ENCODE measurements at places on chromosomes 3 and 15.
A peak's percentile ranks its signal among the peaks of the same experiment; 100 is the strongest.

GRCh38 chr15:50119063-50120040 is at the start of gene ATP8B4:
Gene ATP8B4 (minus strand): TSS chr15:50119233. CDS start chr15:50106966, 12,267 bp downstream.
- DNase-seq: no peak

GRCh38 chr15:27707257-27707656 is 391.9 kb downstream of the OCA2 start:
- no peak for DNase-seq

DNA sequence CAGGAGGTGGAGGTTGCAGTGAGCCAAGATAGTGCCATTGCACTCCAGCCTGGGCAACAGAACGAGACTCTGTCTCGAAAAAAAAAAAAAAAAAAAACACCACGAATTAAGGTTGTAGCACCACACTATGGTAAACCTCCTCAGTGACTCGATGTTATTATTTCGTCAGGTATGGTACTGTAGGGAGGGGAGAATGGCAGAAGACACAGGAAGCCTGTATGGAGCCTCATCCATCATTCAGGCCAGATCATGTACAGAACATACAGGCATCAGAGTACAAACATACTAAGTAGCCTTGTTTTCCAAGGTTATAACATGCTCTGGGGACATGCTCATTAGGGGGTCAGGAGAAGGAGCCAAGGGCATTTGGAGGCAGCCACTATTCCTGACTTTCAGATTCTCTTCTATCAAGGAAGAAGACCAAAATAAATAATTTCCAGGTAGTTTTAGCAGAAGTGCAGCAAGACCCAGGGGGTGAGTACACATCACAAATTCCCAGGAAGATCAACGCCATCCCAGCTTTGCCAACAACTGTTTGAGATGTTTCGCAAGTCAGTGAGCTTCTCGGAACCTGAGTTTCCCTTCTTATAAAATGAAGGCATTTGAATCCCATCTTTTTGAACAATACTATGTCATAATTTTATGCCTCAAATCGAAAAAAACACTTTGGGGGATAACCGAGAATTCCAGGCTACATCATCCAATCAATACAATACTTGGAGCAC is 79.8 kb downstream of the FOXP1 start:
- DNase-seq: peak; percentile 57

DNA sequence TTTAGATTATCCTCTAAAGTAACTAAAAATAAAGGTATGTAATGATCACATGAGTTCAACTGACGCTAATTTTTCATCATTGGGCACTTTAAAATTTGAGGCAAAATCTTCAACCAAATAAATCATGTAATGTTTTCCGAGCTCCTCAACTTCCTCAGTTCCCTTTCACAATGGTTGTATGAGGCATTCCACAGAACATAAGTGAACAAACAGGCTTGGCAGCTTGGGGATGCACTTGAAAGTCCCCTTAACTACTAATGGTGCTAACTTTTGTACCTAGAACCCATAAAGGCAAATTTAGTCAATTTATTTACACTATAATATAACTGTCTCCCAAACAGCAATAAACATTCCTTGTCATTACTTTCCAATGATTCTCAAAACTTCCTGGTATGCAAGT is 1137.9 kb downstream of the ROBO2 start:
- DNase-seq: no peak

- DNase-seq: no peak
These were observed 301.2 kb downstream of the MECOM start for GRCh38 chr3:169362301-169362700.

DNA sequence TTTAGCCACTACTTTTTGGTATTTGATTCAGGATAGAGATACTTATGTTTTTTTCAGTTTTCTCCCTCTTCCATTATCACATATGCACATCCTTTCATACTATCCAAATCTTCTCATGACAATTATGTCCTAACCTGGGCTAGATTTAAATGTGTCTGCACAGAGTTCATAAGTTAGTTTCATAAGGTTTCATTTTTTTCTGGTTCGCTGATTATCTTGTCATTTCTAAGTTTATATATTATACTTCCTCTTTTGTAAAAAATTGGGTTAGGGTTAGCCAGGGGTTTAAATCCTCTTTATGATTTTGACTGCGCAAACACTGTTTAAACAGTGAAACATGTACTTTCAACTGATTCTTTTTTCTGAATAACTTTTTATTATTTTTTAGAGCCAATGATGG is 148.6 kb downstream of the SST start:
- no peak for DNase-seq

DNA sequence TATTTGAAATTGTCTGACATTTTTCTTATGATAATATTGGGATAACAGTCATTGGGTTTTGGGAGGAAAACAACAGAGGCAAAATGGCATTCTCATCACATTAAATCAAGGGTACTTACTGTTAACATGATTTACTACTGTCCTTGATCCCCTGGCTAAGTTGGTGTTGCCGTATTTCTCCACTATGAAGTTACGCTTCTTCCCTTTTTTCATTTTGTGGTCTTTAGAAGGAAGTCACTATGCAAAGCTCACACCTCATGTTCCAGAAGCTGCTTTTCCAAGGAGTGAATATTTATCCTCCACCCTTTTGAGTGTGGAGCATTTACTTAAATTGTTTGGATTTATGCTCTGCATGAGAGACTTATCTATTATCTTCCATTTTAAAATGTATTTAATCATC is 63.7 kb downstream of the ALCAM start:
- no peak for DNase-seq

DNA sequence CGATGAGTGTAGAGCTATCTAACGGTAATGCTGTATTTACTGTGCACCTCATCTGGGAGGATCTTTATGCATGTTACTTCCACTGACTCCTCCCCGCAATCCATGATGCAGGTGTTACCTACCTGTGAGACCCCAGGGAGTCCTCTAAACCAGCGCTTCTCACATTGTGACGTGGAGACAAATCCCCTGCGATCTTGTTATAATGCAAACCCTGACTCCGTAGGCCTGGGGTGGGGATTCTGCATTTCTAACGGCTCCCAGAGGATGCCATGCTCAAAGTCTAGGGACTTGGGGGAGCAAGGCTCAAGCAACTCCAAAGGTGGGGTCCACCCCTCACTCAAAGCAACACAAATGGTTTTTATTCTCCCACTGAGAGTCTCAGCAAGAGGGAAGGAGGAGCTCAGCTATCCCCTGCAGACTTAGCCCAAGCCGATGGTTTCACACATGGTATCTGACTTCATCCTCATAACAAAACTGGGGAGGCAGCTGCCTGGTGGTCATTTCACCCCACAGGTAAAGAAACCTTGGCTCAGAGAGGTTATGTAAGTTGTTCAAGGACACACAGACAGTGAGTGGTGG is 63.6 kb downstream of the PCSK6 start:
- DNase-seq: no peak

DNA sequence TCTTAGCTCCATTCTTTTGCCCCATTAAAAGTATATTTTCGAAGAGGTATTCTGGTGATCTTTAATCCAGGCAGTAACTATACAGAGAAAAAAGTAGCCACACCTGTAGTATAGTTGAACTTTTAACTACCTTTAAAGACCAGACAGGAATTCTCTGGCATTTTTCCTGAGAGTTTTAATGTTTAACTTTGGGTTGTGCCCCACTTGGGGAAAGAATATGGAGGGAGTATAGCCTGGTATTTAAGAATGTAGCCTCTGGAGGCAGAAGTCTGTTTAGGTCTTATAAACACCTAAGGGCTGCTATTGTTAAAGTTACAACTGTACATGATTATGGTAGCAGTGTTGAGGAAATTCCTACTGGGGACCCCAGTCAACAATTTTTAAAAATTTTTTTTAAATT is 19.3 kb downstream of the C3orf85 start:
- DNase-seq: no peak

DNA sequence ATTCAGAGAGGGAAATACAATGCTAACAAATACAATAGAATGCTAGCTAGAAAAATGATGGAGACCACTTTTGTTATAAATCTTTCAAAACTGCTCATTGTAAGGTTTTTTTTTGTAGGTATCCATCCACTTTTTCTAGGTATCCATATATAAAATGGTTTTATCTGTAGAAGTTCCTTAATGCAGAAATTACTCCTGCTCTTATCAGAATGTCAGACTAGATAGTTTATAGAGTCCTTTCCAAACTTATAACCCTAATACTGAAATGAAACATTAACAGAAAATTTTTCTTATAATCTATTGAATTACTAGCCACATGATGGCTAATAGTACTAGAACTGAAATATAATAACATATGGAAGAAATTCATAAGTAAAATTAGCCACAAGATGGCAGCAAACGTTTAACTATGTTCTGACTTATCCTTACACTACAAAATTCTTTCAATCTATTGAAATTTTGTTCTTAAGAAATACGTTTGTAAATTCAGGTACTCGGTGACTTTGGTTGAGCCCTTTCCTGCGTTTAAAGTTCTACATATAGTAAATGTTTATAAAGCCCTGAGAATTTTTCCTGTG is 58.5 kb downstream of the ECT2 start:
- peak; percentile 7 for DNase-seq

DNA sequence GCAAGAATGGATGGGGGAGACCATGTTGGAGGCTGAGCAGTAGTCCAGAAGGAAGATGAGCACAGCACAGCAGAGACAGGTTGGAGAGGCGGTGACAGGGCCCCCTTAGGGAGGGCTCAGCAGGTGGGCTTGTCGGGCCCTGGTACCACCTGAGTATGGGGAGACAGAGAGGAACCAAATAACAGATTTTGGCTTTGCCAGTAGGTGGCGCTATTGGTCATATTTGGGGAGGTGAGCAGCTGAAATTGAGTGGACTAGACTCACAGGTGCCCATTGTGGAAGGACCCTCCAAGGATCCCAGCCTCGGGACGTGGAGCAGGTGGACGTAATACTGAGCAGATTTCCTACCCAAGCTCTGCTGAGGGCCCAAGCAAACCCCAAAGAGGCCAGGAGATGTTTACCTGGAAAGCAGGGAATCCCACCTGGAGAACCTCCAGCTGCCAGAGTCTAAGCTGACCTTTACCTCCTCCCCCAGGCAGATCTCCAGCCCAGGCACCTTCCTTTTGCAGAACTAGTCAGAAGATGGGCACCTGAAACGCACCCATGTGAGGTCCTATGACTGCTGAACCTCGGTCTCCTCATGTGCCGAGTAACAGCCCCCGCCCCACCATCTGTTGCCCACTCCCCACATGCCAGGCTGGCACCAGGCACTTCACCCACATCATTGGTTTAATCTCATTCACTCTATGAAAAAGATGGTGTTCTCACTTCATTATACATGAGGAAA is 24.6 kb upstream of the CORO2B start:
- no peak for DNase-seq

DNA sequence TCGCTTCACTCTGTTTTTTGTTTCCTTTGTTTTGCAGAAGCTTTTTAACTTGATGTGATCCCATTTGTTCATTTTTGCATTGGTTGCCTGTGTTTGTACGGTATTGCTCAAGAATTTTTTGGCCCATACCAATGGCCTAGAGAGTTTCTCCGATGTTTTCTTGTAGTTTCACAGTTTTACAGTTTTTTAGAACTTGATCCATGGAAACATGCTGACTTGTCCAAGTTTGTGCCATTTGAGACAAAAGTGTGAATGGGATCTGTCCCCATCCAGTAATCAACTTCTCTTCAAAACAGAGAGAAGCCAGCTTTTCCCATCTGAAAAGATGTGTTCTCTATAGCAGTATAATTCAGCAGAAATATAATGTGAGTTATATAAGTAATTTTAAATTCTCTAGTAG is 266.5 kb upstream of the LRTM1 start:
- no peak for DNase-seq

All from AG09309 (cell line).